ENCODE measurements at places on chromosomes 6 and 20.

- DNase-seq: no peak
Observed at GRCh38 chr20:62040933-62041332, 24.7 kb downstream of the TAF4 start.

- DNase-seq: no peak
Observed at GRCh38 chr20:48288930-48289507, 503.7 kb upstream of the SULF2 start.

DNA sequence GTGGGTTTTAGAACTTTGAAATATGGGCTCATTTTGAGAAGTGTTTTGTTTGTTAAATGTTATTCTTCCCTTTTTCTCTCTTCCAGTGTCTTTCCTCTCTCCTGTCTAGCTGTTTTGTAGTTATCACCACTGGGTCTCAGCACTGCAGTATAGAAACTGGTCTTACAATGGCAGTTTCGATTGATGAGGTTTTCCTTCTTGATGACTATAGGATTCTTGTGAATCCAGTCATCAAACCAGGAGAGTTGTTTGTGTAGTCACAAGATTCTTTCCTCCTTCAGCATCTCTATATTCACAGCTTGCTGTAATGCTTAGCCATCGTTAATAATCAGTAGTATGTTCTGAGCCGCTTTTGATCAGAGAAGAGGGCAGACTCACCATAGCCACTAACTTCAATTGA is 172.3 kb downstream of the OGFRL1 start:
- no peak for DNase-seq

- no peak for DNase-seq
Observed at GRCh38 chr6:113287396-113287795, 569.7 kb upstream of the MARCKS start.

- no peak for DNase-seq
Observed at GRCh38 chr6:103277936-103278335, 1581.8 kb downstream of the HACE1 start.

- no peak for DNase-seq
Observed at GRCh38 chr20:34536798-34537394, 20.7 kb downstream of the DYNLRB1 start.

- DNase-seq: no peak
Observed at GRCh38 chr20:15061061-15061430, 723.6 kb upstream of the FLRT3 start.

- no peak for DNase-seq
Observed at GRCh38 chr6:144909753-144910285, 624.7 kb downstream of the UTRN start.

- no peak for DNase-seq
Observed at GRCh38 chr6:100472674-100473073, 8.0 kb upstream of the SIM1 start.

DNA sequence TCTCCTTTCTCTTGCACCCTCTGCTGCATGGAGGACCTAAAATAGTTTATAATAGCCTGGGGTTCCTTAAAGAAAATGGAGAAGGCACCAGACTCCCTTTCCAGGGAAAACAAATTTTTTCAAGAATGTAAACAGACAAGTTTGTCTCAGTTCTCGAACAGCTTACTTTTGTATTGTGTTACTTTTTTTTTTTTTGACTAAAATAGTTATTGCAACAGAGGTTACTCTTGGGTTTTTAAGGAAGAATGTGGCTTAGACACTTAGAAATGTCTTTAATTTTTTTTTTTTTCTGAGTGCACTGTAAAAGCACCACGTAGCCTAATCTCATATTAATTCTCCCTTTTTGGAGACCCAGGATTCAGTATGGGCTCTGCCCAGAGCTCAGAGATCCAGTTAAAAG is 148.7 kb upstream of the CARMIL1 start:
- no peak for DNase-seq

All from T-helper 1 cell (primary cell).